ENCODE measurements at places on chromosomes 1 and 21.

DNA sequence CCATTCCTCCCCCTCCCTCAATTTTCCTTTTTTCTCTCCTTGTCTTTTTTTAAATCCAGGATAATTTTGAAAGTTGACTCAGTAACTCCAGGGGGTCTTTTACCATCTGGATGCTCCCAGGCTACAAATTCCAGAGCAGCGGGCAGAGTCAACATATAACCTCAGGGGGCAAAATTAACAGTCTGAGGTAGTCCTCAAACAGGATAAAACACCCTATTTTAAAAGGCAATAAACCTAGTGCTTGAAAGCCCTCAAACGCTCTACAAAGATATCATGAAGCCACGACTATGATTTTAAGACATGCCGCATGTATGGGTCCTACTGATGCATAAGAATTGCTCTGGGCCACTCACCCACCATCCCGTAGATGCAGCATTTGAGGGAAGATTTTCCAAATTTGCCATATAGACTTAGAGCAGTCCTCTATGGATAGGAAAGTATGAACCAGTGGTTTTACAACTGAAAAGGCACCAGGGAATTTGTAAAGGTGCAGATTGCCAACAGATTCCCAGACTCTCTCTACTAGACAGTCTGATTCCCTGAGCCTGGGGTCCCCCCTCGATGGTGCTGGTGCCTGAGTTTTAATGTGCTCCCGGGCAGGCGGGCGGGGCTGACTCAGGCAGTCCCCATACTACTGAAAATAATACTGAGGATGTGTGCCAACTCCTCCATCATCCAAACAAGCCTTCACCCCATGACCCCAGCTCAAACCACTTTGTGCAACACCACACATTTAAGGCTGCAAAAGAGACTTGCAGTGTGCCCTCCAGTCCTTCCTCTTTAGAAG lies 37.2 kb downstream of the PTPN14 start:
- no peak for DNase-seq

DNA sequence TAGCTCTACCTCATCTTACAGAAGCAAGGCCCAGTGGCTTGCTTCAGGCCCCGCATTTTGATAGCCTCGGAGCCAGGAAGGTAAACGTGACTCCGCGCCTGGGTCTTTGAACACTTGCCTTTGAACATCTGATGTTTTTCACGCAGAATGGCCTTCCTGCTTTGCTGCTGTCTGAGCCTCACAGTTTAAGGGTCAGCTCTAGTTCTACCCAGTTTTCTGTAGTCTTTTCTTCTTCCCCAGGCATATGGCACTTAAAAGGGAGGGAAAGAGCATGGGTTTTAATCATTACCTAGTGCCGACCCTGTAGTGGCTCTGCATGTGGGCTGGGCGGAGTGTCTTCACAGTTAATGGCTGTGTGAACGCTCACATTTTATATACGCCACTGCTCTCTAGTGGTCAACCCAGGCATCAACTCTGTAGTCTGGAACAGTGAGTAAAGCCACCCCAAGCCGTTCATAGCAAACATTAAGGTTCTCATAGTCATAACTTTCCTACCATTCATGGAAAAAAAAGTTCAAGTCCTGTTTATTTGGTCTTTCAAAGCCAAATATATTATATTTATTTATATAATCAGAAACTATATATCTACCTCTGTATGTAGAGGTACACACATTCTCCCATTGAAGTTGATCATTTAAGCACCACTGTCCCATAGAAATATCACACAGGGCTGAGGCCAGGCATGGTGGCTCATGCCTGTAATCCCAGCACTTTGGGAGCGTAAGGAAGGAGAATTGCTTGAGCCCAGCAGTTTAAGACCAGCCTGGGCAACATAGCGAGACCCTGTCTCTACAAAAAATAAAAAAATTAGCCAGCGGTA lies 78.1 kb downstream of the IER5 start:
- peak; percentile 60 for DNase-seq

DNA sequence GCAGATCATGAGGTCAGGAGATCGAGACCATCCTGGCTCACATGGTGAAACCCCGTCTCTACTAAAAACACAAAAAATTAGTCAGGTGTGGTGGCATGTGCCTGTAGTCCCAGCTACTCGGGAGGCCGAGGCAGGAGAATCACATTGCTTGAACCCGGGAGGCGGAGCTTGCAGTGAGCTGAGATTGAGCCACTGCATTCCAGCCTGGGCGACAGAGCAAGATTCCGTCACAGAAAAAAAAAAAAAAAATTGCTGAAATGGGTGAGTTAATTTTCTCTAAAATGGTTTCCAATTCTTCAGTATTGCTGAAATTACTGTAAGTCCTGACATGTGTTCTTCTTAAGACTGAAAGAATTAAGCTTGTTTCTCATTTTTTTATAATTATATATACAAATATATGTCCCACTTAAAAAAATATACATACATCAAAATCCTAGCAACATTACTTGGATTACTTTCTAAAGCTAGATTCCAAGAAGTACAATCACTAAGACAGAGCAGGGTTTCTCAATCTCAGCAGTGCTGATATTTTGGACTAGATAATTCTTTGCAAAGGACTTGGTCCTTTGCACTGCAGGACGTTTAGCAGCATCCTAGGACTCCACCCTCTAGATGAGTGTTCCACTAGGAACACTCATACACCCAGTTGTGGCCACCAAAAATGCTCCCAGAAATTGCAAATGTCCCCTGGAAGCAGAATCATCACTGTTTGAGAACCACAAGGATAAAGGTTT lies 24.8 kb downstream of the ZNHIT6 start:
- no peak for DNase-seq

GRCh38 chr1:15426492-15427279 lies 11.6 kb upstream of the CTRC start:
- no peak for DNase-seq

DNA sequence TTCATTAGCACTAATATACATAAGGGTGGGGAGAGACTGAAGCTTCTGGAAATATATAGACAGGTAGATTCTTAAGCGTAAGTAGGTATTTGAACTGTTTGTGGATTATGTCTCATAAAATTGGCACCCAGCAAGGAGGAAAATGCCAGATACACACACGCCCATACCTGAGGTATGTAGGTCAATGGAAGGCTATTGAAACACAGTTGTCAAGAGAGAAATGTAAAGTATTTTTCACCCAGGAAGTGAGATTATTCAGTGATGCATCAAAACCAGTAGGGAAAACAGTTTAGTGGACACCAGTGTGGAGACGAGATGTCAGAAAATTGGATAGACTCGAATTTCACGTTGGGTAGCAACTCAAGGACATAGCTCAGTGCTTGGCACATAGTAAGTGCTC lies 4.7 kb upstream of the RSPH1 start:
- DNase-seq = no peak

DNA sequence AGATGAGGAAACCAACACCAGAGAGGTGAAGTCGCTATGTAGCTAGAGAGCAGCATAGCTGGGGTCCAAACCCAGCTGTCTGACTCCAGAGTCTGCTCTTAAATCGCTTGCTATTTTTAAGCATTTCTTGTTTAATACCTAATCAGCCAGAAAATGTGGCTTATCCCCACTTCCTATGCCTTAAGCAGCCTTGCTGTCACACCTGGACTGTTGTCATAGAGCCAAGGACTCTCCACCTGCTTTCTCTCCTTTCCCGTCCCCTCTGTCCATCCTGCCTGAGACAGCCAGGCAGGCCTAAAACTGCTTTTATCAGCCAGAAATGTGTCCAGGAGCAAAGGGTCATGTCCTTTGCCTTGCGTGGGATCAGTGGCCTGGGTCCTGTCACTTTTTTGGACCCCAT lies 28.3 kb upstream of the EPHA8 start:
- no peak for DNase-seq

GRCh38 chr21:17613242-17613676 lies 558 bp upstream of the BTG3 start:
- no peak for DNase-seq

GRCh38 chr1:81226603-81226928 lies 574.2 kb upstream of the ADGRL2 start:
- DNase-seq = no peak

DNA sequence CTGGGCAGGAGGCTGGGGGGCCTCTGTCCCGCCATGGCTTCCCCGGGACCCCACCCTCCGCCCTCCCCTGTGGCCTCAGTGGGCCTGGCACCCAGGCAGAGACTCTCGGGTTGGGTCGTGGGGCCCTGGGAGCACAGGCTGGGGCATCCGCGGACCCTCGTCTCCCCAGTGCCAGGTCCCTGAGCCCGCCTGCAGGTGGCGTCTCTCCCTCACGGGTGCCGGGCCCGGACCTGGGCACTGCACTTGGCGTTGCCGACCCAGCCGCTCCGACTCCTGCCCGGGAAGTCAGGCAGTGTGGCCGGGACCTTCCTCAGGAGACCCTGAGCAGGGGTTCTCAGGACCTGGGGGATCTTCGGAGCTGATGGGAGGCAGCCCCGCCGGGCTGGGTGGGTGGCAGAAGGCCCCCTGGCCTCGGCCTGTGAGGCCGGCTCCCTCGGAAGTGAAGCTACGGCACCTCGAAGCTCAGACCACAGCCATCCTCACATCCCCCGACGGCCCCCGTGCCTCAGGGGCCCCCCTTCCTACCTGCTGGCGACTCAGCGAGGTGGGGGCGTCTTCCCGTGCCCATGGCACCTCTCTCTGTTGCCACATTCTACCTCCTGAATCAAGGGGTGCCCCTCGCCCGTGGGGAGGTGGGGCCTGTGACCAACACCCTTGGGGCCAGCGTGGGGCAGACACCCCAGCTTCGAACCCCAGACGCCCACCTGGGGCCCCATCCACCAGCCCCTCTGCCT lies 6.4 kb upstream of the C1orf159 start:
- peak; percentile 32 for DNase-seq

- DNase-seq = no peak
These were observed 55.3 kb upstream of the PUM1 start for GRCh38 chr1:31120783-31121180.

- DNase-seq = no peak
These were observed 15.8 kb downstream of the INPP5B start for GRCh38 chr1:37931102-37931360.

DNA sequence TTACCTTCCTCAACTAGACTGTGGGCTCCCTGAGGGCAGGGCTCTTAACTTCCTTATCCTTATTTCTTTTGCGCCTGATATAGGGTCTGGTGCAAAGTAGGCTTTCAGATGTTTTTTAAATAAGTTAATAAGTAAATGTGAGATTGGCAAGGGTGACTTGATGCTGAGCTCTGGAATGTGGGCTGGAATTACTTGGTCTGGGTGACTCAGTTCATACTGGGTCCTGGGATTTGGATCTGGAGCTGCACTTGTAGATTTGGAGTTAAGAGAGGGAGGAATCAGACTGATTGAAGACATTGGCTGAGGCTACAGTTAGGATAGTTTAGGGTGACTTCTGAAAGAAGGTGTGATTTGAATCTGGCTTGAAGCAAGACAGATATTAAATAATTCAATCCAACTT lies 190.9 kb downstream of the GIPC2 start:
- no peak for DNase-seq

DNA sequence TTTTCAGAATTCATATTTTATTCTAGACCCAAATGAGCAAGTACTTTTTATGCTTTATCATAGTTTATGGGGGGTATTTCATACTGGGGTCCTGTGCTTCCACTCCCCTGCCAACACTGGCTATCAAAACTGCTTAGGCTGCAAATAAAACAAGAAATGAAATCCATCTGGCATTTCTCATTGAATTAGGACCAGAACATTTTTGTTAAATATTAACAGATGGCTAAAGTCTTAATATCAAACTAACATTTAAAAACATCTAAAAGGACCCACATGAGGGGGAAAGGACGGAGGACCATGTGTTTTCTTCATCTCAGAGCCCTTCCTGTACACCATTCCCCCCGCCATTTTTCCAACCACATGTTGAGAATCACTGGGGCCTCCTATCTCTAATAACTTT lies 167.5 kb upstream of the C1orf105 start:
- DNase-seq = no peak

DNA sequence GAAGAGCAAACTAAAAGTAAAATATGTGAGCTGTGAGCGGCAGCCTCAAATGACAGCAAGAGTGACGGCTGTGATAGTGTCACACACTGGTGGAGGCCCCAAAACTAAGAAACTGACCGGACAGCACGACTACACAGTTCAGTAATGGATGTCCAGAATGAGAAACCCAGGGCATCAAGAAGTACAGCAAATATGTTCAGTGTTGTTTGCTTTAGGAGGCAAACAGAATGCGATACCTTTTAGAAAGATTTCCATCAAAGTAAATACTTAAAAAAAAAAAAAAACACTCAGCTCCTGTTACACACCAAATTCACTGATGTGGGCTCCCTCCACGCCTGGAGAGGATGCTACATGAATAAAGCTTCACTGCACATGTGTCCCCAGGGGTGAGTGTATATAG lies 1.1 kb upstream of the PKP1 start:
- DNase-seq = no peak
